Motor neuron (in vitro differentiated cells): ENCODE measurements at places on chromosomes 7 and 10. TPM values are rescaled to one million over a fixed set of nuclear protein-coding genes. Genes with fewer than 3 reads are reported as not detected.

Gene LIPJ
- 0.47 and 0.49 TPM in 2 replicates for total RNA-seq

Gene ANXA11
- total RNA-seq: 9.2 and 10.0 TPM in 2 replicates

Gene PPP1R17
- 27.6 and 29.1 TPM in 2 replicates for total RNA-seq

Gene NRAP
- 1.7 and 1.8 TPM in 2 replicates for total RNA-seq

Gene AHR
- total RNA-seq: 43.2 and 45.2 TPM in 2 replicates

Gene NYAP1
- total RNA-seq: 0.54 and 0.81 TPM in 2 replicates

Gene GNGT1
- total RNA-seq: 0.82 TPM in 1 of 2 replicates, not detected in the other

Gene EIF4EBP2
- total RNA-seq: 34.3 and 37.2 TPM in 2 replicates

Gene GSTO2
- 1.2 and 1.6 TPM in 2 replicates for total RNA-seq

Gene POLR2J2
- 0.43 and 0.89 TPM in 2 replicates for total RNA-seq

Gene ADARB2
- 2.6 and 3.3 TPM in 2 replicates for total RNA-seq

Gene SPDYE9
- 0.54 and 0.81 TPM in 2 replicates for total RNA-seq

Gene ODAD2
- total RNA-seq: not detected in 2 replicates

Gene AOAH
- 0.52 and 0.86 TPM in 2 replicates for total RNA-seq

Gene ZNF273
- total RNA-seq: 2.2 and 2.3 TPM in 2 replicates

Gene ASB10
- not detected in 2 replicates for total RNA-seq

Gene FRAT1
- total RNA-seq: 1.8 and 2.3 TPM in 2 replicates

Gene PAX4
- total RNA-seq: 0.33 and 0.49 TPM in 2 replicates

Gene ADAM8
- 2.2 and 2.6 TPM in 2 replicates for total RNA-seq

Gene MALRD1
- total RNA-seq: 0.97 and 1.1 TPM in 2 replicates

Gene SFRP5
- 0.57 and 1.2 TPM in 2 replicates for total RNA-seq

Gene SPDYE8
- 0.93 and 1.2 TPM in 2 replicates for total RNA-seq
